ENCODE measurements at places on chromosomes 16 and 17. TPM values are rescaled to one million over a fixed set of nuclear protein-coding genes. Genes with fewer than 3 reads are reported as not detected.

CA4 gene
- total RNA-seq: not detected

METRN gene
- 75.4 TPM for total RNA-seq

TAC4 gene
- not detected for total RNA-seq

WFDC1 gene
- total RNA-seq: 12.5 TPM

NATD1 gene
- total RNA-seq: 2.4 TPM

UBE2Z gene
- 78.2 TPM for total RNA-seq

C1QL1 gene
- not detected for total RNA-seq

TAX1BP3 gene
- 301 TPM for total RNA-seq

All from smooth muscle cell of the umbilical artery (primary cell).